Fibroblast of the aortic adventitia (primary cell): ENCODE measurements at places on chromosomes 3 and 15. TPM values are rescaled to one million over a fixed set of nuclear protein-coding genes. Genes with fewer than 3 reads are reported as not detected.

Gene GCSAM
- total RNA-seq = not detected in 2 replicates

Gene ARL8B
- 89.0 and 92.0 TPM in 2 replicates for total RNA-seq

Gene KLHL40
- total RNA-seq = not detected in 2 replicates

DNA sequence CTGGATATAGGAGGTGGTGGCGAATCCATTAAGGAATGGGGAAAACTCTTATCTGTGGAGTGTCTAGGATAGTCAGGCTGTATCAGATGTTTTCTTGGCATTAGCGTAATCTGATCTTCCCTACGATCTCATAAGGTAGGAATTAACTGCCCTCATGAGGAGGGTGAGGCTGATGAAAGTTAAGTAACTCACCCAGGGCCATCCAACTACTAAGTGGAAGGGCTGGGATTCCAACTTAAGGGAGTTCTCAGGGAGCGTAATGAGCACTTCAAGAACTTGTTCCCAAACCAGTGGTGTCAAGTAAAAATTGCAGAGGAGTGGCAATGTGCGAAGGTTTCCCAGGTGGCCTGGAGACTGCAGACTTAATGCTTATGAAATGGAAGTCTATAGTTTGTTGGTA, 55.9 kb upstream of the OSBPL11 start:
- DNase-seq = peak; percentile 15

- DNase-seq = peak; percentile 53
Measured at GRCh38 chr3:8793242-8793641, 23.8 kb upstream of the OXTR start.

GRCh38 chr15:47861111-47861903, 144.0 kb downstream of the SEMA6D start:
- DNase-seq = no peak

DNA sequence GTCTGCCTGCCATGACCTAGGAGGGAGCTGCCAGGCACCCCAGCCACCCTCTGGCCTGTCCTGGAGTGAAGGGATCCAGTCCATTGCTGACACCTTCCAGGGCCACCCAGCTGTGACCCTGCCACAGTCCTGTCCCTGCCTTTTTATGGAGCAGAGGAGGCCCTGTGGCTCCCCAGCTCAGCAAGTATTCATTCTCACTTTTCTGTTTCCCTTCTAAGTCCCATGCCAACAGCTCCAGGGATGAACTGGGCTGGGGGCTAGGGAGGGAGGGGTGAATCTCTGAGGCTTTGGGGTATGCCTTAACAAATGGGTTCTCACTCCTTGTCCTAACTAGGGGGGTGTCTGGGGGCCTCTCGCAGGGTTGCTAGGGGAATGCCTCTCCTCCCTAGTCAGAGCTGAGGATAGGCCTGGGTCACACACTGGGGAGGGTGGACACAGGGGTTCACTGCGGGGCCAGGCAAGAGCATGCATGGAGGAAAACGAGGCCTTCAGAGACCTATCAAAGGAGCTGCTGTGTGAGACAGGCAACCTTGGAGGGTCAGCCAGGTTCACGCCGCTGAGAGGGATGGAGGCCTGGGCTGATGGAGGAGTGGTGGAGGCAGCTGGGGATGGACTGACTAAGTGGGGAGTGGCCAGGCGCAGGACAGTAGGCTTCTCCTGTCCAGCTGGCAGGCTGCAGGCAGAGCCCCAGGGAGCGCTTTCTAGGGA, 31.8 kb downstream of the EPHB3 start:
- DNase-seq = peak; percentile 20

Gene GOLGA8G
- total RNA-seq = not detected in 2 replicates
